Esophagus muscularis mucosa (tissue), 4 donors: ENCODE measurements at places on chromosomes 1 and 21. TPM values are rescaled to one million over a fixed set of nuclear protein-coding genes. Genes with fewer than 3 reads are reported as not detected.
A peak's percentile ranks its signal among the peaks of the same experiment; 100 is the strongest.

Gene AMPD1
- total RNA-seq = not detected

GRCh38 chr1:208515129-208515528 lies 270.9 kb upstream of the PLXNA2 start:
- peak; percentile 68 for DNase-seq

DNA sequence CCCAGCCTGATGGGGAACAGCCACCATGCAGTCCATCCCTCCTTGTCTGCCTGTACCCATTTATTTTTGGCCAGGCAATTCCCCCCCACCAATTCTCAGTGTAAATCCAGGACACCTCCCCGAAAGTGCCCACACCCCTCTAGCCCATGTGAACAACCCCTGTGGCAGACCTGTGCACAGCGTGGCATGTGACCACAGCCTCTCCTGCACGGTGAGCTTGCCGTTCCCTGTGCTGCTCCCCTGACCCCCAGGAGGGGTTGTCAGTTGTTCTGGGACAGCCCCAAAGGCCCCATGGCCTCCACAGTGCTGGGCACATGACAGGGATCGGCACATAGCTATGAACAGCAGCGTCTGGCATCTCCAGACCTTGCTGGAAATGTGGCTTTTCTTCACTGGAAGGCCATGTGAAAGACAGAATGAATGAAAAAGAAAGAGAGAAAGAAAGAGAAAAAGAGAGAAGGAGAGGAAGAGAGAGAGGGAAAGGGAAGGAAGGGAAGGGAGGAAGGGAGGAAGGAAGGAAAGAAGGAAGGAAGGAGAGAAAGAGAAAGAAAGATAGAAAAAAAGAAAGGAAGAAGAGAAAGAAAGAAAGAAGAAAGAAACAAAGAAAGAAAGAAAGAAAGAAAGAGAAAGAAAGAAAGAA lies 3.9 kb downstream of the CAPN9 start:
- DNase-seq = no peak

Gene S100B
- 28.1 TPM for total RNA-seq

DNA sequence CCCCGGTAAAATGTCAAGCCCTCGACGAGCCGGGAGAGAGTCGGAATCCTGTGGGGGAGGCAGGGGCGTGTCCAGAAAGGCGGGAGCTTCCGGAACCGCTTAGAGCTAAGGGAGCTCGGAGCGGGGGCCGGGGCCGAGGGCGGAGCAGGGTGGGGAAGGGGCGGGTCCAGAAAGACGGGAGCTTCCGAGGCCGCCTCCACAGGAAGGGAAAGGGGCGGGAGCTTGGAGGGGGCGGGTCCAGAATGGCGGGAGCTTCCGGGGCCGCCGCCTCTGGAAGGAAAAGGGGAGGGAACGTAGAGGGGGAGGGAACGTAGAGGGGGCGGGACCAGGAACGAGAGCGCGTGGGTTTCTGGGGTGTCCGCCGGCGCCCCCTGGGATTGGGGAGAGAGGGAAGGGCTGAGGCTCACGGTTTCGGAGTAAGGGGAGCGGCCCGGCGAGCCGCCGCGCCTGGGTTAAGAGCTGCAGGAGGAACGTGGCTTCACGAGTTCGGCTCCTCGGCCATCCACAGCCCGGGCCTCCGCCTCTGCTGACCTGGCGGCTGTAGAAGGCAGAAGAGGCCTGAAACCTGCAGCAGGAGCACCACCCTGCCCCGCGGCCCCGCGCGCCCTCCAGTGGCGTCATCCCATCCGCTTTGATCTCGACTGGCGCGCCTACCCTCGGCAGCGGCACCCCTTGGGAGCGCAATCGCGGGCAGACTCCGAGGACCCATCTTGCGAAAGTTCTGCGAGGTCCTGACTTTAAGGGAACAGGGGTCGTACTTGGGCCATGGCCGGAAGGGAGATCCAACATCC lies 23.0 kb upstream of the HPDL start:
- DNase-seq = peak; percentile 99

Gene TUT4
- total RNA-seq = 58.6 TPM

Gene MX2
- 19.7 TPM for total RNA-seq

DNA sequence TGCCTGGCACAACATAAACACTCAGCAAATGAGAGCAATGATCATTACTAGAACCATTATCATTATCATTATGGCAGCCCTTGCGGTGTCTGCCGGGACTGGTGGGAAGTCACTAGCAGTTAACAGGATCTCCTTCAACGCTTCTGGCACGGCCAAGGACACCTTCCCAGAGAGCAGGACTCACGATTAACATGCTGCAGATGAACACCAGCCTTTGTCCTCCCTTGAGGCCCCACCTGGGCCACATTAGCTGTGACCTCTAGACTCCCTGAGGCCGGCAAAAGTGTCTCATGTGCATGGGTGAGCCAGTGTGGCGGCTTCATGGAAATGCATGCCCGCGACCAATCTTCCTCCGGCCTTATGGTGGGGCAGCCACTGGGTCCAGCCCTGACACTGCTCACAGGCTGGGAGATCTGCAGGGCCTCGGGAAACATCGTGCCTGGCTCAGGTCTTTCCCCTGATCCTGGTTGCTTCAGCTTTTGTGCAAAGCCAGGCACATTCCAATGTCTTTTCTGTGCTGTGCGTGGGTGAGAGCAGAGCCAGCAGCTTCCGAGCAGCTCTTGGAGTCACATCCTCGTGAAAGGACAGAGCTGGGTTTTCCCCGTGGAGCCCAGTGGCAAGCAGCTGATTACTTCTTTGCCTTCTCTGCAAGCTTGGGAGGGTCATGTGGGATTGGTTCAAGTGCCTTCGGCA lies 107.3 kb downstream of the HMGB4 start:
- no peak for DNase-seq

DNA sequence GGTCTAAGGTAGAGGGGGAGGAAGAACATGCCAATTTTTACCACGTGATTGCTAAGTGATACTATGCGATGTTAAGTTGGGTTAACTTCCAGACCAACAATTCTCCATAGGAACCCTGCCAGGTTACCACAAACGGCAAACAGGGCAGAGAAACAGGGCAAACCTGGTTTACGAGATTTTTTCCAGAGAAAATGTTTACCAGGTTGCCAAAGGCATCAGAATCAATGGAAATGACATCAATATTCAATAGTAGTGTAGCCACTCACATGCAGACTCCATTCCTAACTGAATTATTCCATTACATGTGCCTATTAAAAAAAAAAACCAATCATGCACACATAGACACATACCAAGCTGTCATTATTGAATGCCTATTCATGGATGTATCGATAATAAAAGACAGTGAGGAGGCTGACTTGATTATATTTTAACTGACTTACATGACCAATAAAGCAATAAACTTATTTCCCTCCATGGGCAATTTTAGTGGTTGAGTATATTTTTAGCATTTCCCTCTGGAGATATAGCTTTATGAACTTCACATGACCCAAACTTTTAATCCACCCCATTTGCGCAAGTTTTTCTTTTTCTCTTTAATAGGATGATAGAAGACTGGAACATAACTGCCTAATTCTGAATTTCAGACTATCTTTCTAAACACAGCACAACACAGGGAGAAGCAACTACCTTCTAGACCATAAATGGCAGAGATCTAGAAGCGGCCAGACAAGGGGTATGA lies 40.5 kb upstream of the KCNE1 start:
- DNase-seq = no peak

DNA sequence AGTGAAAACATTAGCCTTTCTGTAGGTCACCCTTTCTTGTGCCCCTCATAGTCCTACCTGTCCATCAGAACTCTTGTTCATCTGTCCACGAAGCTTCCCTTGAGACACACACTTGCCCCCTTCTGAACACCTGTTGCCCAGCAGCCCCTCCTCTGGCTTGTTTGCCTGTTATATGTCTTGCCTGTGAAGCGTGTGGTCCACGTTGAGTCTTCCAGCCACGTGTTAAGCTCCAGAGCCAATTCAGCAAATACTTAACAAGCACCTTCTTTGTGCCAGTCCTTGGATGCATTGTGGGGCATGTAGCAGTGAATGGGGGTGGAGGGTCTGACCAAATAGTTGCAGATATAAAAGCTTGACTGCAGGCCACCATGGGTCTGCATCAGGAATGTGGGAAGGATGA lies 66.6 kb downstream of the MAN1C1 start:
- DNase-seq = no peak

Gene ALDH9A1
- total RNA-seq = 42.6 TPM

Gene TEKT2
- total RNA-seq = not detected

- DNase-seq = no peak
These were observed 36.9 kb downstream of the MYOM3 start for GRCh38 chr1:24074817-24075589.
